BJ (cell line): ENCODE measurements at places on chromosomes 11 and 22.

GRCh38 chr11:42249401-42249800, 789.9 kb upstream of the LRRC4C start:
- DNase-seq, result no peak

DNA sequence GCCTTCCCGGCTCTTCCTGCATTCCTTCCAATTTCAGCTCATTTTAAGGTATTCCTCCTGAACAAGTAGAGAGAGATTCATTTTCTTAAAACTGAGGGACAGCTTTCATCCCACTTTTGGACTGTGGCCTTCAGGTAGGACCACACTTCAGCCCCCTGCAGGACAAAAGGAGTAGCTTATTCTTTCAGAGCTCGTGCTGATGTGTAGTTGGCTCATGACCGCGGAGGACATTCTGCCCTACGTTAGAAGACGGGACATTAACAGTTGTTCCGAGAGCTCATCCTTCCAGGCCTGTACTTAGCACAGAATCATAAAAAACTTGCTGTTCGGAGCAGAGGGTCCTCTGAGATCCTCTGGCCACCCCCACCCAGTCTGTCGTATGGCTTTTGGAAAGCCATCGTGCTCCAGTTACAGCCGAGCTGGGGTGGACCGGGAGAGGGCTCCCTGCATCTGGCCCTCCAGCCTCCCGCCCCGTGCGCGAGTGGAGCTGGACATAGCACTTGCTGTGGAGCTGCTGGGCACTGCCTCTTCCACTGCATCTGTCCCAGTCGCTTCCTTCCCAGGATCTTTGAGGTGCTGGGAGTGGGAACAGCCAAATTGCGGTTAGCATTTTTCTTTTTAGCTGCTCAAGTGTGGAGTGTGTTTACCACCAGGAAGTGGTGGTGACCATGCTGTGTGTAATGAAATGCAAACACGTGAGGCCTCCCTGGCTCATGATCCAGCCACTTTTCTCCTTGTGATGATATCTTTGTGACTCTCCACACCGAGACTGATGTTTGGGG, 250.3 kb downstream of the TBC1D22A start:
- peak; percentile 44 for DNase-seq

GRCh38 chr11:35049859-35050531, 89.0 kb upstream of the CD44 start:
- DNase-seq, result no peak

GRCh38 chr11:112518371-112518770, 257.7 kb upstream of the PLET1 start:
- DNase-seq, result no peak

- DNase-seq, result no peak
Observed at GRCh38 chr22:27775087-27775698, 26.4 kb downstream of the MN1 start.

- no peak for DNase-seq
Observed at GRCh38 chr11:78651923-78652842, 77.5 kb upstream of the NARS2 start.

GRCh38 chr11:80586464-80586863, 1145.6 kb upstream of the TENM4 start:
- no peak for DNase-seq

DNA sequence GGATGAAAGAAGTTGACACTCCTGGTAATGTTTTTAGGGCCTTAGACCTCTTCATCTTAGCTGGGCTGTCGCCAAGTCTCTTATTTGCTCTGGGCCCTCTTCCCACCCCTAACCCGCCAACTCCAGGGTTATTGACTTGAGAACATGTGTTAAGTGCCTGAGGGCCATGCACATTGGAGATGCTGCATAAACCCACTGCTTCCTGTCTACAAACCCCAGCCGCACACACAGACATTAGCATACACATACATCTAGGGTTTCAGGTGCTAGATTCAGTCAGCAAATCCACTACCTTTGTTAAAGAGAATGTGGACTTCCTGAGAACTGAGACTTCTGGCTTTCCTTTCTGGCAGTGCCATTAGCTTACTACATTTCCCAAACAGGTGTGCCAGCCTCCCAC, 817 bp downstream of the PANX3 start:
- DNase-seq, result no peak

DNA sequence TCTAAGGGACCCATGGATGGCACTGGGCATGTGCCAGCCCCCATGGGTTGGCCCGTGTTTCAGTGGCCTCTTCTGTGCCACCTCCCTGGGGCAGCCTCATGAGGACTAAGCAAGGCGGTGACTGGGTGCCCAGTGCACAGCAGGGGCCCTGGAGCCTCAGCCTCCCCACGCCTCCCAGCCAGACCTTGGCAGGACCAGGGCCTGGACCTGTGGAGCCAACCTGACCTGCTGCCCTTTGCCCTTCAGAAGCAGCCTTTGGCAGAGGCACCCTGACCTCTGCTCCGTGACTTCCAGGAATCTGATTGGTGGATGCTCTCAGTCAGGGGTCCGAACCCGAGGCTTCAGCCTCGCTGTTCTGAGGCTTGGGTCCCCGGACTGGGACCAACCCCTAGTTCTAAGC, 24.8 kb upstream of the TAB1 start:
- DNase-seq, result no peak
